ENCODE measurements at places on chromosomes 1 and 21. TPM values are rescaled to one million over a fixed set of nuclear protein-coding genes. Genes with fewer than 3 reads are reported as not detected.

DNA sequence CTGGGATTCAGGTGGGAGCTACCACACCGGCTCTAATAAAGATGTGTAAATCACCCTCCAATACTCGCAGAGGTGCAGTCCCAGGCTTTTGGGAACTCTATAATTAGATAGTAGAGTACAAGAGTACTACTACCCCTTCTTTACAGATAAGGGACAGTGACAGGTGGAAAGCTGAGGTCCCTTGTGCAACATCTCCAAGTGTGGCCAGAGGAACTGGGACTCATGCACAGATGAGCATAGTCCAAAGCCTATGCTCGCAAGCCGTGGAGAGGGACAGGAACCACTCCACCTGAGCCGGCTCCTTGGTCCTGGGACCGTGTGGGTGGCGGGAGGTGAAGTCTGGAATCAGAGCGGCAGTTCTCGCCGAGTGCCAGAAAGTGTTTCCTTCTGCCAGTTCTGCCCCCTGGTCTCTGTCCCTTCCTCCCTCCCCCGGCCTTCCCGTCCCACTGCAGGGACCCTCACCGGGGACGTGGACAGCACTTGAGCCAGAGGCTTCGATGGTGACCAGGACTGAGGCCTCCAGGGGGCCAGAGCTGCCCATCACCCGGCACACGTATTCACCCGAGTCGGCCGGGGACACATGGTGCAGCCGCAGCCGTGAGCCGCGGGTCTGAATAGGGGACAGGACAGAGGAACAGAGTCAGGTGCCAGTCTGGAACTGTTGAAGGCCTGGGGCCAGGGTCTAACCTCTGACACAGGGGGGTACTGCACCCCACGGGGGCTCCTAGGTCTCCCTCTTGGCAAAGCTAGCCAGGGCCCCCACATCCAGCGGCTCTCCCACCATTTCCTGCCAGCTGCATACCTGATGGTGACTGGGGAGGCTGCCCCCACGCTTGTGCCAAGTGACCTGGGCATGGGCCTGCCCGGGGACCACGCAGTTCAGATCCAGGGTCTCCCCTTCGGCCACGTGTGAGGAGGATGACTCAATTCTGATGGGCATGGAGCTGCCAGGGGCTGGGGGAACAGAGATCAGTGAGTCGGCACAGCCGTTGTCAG lies 33.9 kb downstream of the LDLRAD2 start:
- no peak for DNase-seq

GRCh38 chr1:36253161-36253862 lies 29.1 kb downstream of the THRAP3 start:
- DNase-seq: no peak

DNA sequence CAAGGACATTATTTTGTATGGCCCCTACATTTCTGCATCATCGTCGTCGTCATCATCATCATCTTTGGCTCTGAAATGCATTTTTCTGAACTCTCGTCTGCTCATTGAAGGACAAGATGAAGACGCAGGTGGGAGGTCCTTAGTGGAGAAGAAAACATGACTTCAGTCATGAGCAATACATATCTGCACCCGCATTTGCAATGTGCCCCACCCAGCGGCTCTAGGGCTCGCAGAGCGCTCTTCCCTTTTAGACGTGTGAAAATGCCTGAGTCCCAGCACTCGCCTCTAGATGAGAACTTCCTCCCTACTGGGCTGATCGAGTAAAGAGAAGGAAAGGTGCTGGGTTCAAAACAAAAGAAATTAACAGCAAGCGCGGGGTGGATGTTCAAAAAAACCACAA lies 10.1 kb downstream of the C1orf174 start:
- no peak for DNase-seq

DNA sequence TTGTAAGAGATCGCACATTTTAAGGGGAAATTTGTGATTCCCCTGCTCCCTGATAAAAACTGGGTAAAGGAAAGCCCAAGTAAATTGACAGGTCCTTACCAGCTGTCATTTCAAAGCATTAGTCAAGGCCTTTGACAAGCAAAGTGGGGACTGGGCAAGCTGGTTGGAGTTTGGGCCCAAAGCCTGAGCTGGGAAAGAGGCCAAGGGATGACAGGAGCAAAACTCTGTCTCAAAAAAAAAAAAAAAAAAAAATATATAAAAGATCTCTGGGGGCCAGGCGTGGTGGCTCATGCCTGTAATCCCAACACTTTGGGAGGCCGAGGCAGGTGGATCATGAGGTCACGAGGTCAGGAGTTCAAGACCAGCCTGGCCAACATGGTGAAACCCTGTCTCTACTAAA lies 36.9 kb downstream of the SLC2A1 start:
- DNase-seq: peak; percentile 5

- no peak for DNase-seq
These were observed 9.8 kb downstream of the PDZK1IP1 start for GRCh38 chr1:47179988-47180563.

DNA sequence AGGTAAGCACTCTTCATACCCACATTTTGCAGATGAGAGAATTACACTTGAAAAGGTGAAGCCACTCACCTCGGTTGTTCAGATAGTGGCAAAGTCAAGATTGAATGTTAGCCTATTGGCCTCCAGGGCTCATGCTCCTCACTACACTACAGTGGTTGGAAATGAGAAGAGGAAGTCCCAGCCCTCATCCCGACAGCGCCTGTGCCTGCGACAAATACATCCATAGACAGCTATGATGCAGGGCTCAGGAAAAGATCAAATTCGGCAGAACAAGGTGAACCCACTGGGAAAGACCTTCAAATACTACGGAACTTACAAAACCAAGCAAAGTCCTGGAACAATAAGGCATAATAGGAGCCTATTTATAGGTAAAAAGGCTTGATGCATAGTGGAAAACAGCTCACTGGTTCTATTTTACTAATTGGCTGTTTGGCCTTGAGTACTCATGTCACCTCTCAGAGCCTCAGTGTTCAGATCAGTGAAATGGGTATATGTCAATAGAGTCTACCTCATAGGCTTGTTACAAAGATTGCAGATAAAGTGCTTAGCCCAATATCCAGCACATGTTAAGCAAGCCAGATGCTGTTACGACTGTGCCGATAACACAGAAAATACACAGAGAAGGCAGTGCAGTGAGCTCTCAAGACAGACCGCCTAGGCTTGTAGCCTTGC lies 3.5 kb downstream of the SPOCD1 start:
- DNase-seq: no peak

GRCh38 chr1:116911779-116912469 lies 2.2 kb downstream of the PTGFRN start:
- DNase-seq: peak; percentile 27

DNA sequence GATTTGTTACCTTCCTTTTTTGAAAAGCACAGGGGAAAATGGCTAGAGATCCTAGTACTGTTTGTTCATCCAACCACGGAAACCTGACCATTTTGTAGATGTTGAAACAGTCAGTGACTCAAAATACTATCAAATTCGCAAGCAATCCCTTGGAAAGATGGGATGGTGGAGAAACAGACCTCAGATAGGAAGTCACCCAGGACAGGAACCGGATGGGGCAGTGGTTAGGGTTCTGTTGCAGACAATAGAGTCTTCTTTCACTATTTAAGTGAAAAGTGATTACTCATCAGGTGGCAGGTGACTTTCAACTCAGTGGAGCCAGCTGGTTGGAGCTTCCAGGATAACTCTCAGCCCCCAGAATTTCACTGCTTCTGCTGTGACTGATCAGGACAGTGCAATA lies 17.0 kb downstream of the LHX4 start:
- DNase-seq: no peak

DNA sequence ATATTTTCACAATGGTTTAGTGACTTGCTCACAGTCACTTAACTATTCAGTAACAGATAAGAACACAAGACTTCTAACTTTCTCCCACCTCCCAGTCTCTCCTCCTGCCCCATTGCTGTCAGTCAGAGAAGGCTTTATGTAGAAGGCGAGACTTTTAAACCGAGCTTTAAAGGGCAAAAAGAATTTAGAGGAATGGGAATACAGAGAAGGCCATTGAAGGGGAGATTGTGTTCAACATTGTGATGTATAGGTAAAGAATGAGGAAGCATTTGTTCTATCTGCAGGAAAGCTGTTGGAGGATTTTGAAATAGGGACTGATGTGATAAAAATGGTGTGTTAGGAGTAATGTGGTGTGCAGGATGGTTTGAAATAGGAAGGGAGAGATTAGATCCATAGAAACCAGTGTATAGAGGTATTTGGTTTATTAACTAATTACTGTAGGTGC lies 7.3 kb downstream of the POU2F1 start:
- no peak for DNase-seq

- DNase-seq: peak; percentile 80
These were observed 75.7 kb upstream of the C1orf87 start for GRCh38 chr1:60149251-60149650.

DNA sequence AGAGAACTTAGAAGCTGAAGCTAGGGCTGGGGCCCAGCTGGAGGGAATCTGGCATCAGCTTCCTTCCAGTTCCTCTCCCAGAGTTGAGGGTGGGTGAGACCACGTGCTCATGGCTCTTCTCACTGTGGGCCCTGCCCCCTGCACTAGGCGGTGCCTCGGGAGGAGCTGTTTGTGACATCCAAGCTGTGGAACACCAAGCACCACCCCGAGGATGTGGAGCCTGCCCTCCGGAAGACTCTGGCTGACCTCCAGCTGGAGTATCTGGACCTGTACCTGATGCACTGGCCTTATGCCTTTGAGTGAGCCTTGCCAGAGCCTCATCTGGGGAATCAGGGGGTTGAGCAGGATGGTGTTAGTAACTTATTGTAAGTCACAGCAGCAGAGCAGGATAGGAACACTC lies 16.1 kb downstream of the AKR1A1 start:
- DNase-seq: peak; percentile 50

JAK1 gene
- polyA plus RNA-seq: 52.4 TPM

FCGR3B gene
- 0.68 TPM for polyA plus RNA-seq

FCRL4 gene
- polyA plus RNA-seq: not detected

STUM gene
- polyA plus RNA-seq: 6.1 TPM

ASPM gene
- 8.5 TPM for polyA plus RNA-seq

FCRL2 gene
- polyA plus RNA-seq: 0.34 TPM

UBXN10 gene
- 0.43 TPM for polyA plus RNA-seq

PDXK gene
- 26.9 TPM for polyA plus RNA-seq

C1QC gene
- polyA plus RNA-seq: 38.7 TPM

ITGB2 gene
- 18.0 TPM for polyA plus RNA-seq

Data from muscle of leg (tissue), 16 donors.